Left ventricle myocardium superior (tissue), 1 donor: ENCODE measurements at places on chromosomes 1 and 21. TPM values are rescaled to one million over a fixed set of nuclear protein-coding genes. Genes with fewer than 3 reads are reported as not detected.
A peak's percentile ranks its signal among the peaks of the same experiment; 100 is the strongest.

DNA sequence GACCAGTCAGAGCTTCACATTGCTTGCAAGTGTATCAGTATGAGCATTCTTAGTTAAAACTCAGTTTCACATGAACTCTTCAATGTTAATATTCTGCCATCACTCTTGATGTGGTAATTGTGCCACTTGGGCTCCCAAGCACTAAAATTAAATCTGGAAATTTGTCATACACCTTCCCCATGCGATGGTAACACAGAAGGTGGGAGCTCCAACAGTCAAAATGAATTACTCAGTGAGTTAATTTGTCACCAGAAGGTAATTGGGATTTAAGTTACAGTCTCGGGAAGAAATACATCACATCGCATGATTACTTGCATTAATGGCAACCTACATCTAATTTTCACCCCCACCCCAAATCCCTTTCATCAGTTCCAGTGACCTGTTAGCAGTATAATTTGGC lies 376.5 kb upstream of the DAB1 start:
- DNase-seq = no peak

DNA sequence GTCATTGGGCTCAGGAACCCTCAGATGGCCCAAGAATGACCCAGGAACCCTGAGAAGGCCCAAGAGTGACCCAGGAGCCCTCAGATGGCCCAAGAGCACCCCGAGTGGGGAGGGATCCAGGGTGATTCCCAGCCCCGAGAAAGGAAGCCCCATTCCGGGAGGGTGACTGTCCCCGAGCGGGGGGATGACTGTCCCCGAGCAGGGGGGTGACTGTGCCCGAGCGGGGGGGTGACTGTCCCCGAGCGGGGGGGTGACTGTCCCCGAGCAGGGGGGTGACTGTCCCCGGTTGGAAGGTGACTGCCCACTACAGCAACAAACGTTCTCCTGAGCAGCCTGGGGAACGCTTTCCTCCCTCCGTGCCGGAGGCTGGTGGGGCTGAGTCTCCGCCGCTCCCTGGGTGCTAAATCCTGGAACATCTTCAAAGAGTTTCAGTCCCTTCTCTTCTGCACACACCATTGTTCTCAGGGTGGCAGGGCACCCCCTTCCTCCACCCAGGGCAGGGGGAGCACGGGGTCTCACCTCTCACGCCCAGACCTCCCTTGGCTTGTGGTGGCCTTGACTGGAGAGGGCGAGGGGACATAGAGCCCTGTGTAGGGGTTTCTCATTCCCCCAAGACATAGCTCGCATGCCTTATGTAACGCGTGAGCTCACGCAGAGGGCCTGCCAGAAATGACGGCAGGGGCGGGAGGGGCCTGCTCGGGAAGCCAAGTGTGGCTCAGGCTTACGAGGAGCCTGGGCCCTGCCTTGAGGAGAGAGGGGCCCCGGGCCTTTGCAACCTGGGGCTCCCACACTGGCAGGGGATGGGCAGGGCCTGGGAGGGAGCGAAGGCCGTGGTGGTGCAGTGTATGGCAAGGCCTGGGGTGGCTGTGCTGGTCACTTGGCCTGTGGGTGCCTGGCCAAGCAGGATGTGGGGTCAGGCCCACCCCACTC lies 14.3 kb upstream of the SKI start:
- peak; percentile 91 for DNase-seq

DNA sequence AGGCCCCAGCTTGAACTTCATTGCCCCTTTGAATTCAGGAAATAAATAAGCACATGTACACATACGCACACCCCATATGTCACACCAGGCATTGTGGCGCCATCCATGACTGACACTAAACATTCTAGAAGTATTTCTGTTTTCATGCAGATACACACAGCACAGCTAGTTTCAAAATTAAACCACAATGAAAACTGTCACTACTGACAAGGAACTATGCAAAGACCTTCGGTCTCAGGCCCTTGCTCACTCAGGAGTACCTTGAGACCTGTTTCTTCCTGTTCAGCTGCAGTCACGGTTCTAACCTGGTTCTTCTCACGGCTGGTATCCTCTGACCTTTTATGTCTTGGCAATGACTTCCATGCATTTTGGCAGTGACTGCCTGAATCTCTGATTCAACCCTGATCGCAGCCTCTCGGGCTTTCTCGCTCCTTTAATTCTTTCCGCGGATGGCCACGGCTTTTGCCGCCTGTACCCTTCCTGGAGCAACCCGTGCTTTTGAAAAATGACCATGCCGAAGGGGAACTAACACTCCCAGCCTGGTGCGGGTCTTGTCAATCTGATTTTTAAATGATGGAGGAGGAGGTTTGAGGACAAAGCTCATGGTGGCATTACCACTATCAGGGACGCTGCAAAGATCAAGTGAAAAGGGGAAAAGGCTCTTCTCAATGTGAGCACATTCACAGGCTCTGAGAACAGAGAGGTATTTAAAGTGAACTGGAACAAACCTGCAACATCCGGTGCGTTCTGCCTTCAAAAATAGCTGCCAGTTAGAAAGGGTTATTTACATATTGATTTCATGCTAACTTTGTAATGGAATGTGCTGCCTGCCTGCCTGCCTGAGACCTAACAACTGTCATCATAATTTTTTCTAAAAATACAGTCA lies 384.6 kb downstream of the RRAGC start:
- DNase-seq = no peak

DNA sequence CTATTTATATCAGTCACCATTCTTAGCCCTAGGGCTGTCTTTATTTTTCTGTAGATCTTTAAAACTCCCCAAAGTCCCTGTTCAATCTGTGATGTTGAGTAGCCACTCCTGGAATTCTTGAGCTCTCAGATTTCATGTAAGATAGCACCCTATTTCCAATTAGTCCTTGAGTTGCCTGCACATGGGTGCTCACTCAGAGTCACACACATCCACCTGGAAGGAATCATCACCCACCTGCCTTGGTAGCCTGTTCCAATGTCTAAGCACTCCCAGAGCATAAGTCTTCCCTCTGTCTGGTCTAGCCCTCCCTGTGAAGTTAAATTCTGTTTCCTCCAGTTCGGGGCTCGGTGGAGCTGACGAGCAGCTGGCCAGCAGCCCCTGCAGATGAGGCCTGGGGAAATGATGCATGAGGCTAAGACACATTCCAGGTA lies 14.7 kb upstream of the ATF3 start:
- DNase-seq = no peak

DNA sequence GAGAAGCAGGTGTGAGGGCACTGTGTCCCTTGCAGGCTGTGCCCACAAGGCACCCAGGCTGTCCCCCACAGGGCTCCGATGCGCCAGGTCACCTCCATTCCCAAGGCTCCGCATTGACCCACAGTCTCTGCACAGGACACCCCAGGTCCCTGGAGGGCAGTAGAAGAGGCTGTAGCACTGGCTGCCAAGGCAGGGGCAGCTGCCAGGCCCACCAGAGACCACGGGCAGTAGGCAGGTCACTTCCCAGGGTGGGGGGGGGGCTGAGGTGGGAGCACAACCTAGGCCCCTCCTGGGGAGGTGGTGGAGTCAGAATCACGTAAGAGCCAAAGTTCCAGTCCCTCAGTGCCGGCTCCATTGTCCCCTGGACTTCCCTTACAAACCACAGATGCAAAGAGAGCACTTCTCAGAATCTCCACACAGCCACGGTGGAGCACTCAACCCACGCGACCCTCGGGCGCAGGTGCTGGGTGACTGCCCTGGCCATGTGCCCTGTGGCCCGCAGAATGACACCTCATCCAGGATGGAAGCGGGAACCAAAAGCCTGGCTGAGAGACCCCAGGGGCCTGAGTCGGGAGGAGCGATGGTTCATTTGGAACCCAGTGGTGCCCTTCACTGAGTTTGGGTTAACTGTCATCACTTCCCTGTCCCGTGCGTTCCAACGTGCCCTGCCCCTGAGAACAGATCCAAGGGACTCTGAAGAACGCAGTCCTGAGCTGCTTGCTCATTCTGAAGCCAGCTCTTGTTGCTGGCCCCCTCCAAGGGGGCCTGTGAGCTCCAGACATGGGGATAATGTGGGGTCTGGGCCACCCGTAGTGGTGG lies 69.7 kb upstream of the PDE9A start:
- no peak for DNase-seq

GRCh38 chr21:43585514-43585913 lies 73.8 kb downstream of the HSF2BP start:
- no peak for DNase-seq

DNA sequence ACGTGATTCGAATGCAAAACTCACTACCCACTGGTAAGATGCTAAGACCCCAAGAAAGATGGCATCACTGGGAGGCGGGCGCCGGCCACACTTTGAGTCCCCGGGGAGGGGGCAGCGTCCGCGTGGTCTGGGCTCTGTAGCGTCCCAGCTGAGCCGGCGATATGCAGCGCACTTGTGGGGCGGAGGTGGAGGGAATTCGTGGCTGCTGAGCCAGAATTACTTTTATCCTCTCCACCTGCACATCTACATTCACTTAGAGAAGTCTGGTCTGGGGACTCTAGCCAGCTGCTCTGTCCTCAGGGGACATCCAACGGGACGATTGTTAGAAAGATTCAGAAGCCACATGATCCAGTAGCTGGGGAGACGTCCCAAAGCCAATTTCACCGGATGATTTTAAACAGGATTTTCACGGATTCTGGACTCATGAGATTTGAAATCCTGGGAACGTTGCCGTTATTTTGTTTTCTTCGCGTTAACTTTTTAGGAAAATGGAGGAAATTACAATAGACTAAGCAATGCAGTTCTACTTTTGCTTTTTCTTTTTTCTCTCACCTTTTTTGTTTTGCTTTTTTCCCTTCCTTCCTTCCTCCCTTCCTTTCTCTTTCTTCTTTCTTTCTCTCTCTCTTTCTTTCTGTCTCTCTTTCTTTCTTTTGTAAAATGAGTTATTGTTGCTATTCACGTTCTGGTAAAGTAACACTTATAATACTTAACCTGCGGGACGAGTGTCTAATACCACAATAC lies 1.3 kb downstream of the JAM2 start:
- peak; percentile 62 for DNase-seq

DNA sequence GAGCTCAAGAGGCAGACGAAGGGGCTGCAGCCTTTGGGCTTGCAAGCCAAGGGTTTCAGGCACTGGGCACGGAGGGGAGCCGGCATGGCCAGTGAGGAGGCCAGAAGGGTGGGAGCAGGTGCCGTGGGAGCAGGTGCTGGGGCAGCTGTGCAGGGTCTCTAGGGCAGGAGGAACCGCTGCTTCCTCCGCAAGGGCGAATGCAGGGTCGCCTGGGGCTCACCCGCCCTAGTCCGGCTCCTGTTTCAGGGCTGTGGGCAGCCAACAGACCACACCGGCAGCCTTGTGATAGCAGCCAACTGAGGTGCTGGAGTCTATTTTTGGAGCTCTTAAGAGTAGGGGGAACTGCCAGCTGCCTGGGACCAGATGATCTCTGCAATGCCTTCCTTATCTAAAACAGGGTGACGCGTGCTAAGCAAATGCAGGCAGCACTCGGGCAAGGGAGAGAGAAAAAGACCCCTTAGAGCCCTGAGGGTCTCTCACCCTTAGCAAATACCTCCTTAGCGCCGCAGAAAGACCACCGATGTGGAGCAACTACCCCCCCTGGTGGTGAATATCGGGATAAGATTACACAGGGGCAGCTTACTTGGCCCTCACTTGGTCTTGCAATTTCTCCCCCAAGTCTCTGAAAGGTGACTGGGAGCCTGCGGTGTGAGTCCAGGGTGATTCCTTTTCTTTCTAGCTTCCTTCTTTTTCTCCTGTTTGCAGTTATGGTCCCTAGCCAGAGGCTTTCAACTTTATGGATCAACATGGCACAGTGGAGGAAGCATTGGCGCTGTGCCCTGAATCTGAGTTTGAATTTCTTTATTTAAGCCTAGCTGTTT lies 20.7 kb upstream of the MAPKAPK2 start:
- peak; percentile 81 for DNase-seq

DNA sequence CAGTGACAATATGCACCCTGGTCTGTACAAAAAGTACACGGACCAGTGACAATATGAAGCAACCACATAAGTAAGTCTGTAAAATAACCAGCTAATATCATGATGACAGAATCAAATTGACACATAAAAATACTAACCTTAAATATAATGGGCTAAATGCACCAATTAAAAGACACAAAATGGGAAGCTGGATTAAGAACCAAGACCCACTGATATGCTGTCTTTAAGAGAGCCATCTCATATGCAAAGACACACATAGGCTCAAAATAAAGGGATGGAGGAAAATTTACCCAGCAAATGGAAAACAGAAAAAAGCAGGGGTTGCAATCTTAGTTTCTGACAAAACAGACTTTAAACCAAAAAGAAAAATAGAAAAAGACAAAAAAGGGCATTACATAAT lies 70.4 kb upstream of the VCAM1 start:
- DNase-seq = no peak

- DNase-seq = no peak
These were observed 1.1 kb downstream of the TTC3 start for GRCh38 chr21:37074197-37074510.

GRCh38 chr1:186165303-186165702 lies 209.8 kb downstream of the TPR start:
- no peak for DNase-seq

DNA sequence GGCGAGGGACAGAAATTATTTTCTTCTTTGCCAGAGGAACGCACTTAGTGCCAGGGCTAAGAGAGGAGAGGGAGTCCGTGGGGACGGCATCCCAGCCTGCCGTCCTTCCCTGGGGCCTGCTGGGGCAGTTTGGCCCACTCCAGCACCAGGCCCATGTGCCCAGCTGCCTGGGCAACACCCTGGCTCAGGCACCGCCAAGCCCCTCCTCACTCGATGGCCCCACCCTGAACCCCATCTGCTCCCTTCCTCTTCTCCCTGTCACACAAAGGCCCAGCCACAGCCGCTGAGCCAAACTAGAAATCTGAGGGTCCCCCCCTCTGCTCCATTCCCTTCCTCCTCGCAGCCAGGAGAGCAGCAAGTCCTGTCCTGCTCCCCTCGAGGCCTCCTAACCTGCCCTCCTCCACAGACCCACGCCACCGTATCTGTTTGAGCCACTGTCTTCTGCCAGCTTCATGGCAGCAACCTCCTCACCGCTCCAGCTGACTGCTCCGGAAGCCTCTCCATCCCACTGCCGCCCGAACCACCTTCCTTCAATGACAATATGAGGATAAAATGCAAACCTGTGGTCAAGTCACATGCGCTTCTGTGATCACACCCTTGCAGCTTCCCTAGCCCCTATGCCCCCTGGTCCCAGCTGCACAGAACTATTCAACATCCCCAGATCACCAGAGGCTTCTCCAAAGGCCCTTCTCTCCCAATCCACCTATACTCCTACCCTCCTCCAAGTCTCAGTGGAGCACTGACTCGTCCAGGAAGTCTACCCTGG lies 8.4 kb upstream of the TNNI1 start:
- DNase-seq = no peak

The CFAP107 gene
- total RNA-seq = not detected

The GJA5 gene
- 4.7 TPM for total RNA-seq

The MOB3C gene
- total RNA-seq = 11.2 TPM

The ATF6 gene
- total RNA-seq = 12.8 TPM
